GM20000 (cell line): ENCODE measurements at places on chromosomes 7 and 10.

GRCh38 chr7:75638594-75639070, 100.1 kb downstream of the HIP1 start:
- no peak for DNase-seq

GRCh38 chr10:26689399-26689798, 8.1 kb upstream of the PDSS1 start:
- DNase-seq: no peak

GRCh38 chr7:150856303-150857275, 4.3 kb downstream of the AOC1 start:
- DNase-seq: no peak

GRCh38 chr7:135486261-135486920, 23.5 kb downstream of the CNOT4 start:
- DNase-seq: no peak

DNA sequence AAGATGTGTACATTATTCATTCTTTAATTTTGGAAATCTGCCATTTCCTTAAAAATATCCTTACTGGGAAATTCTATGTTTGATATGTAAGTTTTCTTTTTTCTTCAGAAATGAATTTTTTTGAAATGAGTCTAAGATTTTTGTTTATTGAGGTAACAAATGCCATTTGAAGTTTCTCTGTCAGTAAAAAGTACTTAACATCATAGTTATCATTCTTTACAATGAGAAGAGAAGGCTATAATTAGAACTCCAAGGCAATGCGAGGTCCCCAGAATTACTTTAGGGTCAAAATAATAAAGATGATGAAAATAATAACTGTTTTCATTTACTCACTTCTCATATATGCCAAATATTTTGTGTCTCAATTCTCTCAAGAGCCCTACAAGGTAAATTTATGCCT, 37.0 kb upstream of the RHOBTB1 start:
- no peak for DNase-seq

- no peak for DNase-seq
Measured at GRCh38 chr7:151453326-151453791, 13.4 kb upstream of the CRYGN start.

DNA sequence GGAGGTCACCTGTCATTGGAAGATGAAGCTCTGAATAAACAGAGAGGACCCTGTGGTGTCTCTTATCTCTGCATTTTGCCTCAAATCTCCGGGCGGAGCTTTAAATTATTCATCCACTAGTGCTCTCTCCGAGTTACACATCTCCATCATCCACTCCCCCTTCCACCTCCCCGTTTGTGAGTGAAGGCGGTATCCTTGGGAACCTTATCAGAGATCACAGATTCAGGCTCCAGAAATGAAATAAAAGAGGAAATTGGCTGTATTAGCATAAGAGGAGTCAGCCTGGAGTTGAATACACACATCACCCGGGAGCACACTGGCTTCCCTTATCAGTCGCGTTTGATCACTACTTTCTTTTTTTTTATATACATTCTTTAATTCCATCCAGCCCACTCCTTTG, 1184.8 kb downstream of the GATA3 start:
- no peak for DNase-seq

DNA sequence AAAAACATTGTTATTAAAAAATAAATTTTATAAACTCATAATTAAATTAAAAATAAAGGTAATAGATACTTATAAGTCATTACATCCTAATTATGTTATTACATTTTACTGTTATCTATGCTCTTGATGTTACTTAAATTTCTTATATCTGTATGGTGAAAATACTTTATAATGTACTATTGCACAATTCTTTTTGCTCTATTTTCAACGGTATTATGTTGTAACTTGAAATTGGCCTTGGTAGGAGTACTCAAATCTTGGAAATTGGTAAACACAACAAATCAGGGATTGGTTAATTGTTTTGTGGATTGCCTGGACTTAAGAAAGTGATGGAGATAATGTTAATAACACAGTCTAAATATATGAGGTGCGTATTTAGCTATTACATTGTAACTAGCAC, 273.3 kb downstream of the MDFIC start:
- DNase-seq: no peak

DNA sequence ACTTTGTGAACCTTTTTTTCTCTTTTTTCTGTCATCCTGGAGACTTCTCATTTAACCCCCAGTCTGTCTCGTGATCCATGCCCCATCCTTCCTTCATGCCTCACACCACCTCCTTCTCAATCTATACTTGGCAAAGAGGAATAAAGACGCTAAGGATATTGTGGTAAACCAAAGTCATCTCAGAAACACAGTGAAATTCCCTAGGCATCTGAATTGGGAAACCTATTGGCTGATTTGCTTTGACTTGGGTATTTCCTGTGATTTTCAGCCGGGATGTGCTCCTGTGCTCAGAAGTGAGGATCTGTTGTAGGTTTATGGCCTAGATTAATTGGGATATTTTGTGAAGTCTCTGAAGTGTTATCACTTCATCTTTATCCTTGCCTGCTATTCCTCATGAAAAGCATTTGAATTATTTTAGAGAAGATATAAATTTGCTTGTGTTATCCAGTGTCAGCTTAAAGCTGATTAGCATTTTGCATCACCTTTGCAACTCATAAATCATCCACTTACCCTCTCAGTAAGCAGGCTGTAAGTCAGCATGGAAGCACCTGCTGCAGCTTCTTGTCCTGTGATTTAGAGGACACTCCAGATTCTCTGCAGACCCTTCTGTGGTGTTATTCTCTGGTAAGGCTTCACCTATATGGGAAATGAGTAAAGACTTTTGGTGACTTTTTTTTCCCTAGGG, 138.0 kb downstream of the AUTS2 start:
- no peak for DNase-seq

DNA sequence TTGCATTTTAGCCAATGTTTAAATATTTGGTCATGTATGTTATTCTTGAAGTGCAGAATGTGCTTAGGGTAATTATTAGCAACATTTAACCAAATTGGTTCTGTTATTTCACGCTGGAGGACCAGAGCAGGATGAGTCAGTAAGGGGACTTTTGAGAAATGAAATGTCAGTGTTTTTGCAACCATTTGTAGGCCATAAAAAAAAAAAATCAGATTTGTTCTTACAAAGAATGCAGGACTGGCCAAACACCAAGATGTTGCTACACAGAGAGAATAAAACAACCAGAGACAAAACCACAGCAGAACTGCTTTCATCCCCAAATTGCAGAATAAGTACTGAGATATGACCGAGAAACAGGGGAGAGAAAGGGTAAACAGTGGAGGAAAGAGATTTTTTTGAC, 62.1 kb downstream of the TPST1 start:
- no peak for DNase-seq

DNA sequence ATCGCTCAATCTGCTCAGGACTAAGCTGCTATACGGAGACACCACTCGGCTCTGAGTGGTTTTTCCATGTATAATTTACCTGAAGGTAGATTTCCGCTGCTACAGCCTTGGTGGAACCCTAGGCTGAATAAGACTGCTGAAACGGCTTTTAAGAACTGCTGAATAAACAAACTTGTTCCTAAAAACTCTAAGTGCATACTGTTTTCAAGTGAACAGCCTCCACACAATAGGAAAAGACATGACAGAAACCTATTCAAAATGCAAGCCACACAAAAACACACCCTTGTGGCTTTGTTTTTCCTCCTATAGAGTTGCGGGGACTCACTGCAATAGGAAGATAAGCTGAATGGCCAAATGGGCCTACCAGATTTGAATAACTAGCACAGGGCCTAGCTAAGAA, 117.2 kb downstream of the UBE2H start:
- DNase-seq: no peak

GRCh38 chr10:137606-138005, 2.4 kb downstream of the ZMYND11 start:
- DNase-seq: no peak

GRCh38 chr7:71770269-71770907, 638.4 kb downstream of the GALNT17 start:
- DNase-seq: no peak

GRCh38 chr7:193481-194251, 1.3 kb downstream of the FAM20C start:
- DNase-seq: no peak

DNA sequence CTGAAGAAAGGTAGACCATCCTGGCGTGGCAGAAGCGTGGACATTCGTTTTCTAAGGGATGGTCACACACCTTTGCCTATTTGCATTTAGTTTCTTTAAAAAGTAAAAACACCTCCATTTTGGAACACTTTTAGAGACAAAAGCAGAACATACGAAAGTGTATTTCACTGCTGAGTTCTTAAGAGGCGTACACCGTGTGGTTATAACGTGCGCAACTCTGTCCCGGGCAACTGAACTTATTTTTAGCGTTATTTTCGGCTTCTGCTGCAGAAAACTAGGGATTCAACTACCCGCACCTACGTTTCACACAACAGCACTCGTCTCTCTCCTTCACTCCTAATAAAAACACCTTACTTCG, 557 bp upstream of the LSM8 start:
- DNase-seq: peak; percentile 4

DNA sequence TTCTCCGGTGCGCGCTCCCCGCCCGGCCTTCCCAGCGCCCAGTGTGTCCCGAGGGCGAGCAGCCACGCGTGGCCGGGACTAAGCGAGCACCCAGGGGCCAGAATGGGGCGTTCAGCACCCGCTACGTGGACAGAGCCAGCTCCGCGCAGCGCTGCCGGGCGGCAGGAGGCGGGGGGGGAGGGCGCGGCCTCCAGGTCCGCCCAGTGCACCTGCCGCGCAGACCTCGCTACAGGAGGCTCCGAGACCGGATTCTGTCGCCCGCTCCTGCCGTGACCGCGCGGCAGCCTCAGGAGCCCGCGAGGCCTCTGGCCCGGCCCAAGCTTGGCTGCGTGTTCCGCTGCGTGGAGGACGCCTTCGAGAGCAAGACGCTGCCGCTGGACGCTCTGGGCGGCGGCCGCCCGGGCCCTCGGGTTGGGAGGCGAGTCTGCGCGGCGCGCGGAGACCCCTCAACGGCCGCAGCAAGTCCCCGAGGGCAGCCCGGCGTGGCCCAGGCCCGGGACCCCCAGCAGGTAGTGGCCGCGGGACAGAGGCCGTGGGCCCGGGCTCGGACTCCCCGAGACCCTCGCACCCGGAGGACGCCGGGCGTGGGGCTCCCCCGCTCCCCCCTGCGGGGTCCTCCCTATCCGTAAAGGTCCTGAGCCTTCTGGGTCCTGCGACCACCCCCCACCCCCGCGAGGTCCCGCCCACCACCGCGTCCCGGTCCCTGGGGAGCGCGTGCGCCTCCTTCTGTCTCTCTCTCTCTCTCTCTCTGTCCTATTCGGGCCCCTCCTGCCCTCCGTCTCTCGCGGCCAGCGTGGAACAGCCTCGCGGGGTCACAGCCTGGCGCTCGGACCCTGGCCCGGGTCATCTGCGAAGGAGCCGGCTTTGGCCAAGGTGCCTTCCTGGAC, 904 bp upstream of the DPYSL4 start:
- DNase-seq: no peak

GRCh38 chr10:121303287-121303890, 294.9 kb downstream of the FGFR2 start:
- DNase-seq: no peak

GRCh38 chr7:54397836-54398612, 144.2 kb upstream of the VSTM2A start:
- no peak for DNase-seq

DNA sequence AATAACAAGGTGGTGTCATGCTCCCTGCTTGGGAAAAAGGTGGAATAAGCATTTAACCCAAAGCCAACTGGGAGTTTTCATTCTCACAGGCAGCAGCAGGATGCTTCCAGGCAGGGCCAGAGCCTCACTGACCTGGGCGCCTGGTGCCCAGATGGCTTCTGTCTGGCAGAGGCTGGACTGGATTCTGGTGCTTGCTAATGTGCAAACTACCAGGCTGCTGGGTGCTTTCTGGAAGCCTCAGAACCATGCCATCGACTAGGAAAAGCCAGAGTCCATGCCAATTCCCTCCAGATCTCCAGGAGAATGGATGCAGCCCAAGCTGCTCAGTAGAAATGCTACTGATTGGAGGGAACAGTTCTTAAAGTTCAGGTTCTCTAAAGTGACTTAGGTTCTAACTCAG, 36.2 kb downstream of the VIPR2 start:
- no peak for DNase-seq

DNA sequence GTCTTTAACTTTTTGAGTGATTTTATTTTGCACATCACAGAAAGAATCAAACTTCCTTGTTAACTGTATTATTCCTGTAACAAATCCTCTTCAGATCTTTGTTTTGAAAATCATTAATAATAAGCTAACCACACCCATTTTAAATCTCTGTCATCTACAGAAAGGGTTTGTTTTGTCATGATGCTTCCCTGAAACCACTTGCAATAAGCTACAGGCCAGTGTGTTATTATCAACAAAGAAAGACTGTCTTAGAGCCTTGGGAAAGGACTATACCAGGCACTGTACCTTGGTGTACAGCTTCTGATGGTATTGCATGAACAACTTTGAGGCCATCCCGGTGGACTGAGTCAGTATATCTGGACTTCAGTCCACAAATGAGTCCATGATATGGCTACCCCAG, 145.3 kb upstream of the FAM3C start:
- no peak for DNase-seq

DNA sequence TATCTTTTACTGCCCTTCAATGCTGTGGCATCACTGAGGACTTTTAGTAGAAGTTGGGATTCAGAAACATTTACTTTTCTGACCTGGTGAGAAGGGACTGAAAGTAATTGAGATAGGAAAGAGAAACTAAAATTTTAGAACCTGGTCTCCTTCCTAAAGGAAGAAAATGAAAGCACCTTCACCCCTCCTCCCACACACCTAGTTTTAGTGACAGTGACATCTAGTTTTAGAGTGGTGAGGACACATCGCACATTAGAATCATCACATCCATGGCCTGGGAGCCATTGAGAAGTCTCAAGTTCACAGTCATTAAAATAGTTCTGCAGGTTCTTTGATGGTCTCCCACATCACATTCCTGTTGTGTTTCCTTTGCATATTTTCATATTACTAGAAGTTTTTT, 16.1 kb downstream of the TAS2R41 start:
- DNase-seq: no peak

- DNase-seq: peak; percentile 7
Measured at GRCh38 chr7:124856299-124856888, 73.2 kb downstream of the POT1 start.

DNA sequence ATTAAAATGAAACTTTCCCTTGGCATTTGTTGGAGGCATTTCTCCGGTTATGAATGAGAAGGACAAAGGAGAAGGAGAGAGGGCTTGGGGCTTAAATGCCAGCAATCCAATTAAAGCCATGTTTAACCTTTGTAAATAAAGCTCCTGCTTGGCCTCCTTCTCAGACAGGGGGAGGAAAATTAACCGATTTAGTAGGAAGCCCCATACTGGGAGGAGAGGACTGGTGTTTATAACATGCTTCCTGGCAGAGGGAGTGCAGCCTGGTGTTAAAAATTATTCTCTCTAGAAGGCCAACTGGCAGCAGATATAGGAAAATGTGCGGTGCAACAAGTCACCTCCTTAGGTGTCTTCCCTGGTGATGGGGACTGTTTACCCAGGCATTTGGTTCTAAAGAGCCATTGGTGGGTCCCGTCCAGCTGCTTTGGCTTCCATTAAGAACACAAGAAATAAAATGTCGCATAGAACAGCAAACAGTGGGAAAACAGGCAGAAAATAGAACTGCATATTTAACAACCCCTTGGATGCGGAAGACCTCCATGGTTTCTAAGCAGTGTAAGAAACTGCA, 846.5 kb downstream of the TYW1 start:
- DNase-seq: no peak
